Breast epithelium (tissue), 4 donors: ENCODE measurements at places on chromosomes 13 and 19. TPM values are rescaled to one million over a fixed set of nuclear protein-coding genes. Genes with fewer than 3 reads are reported as not detected.

DNA sequence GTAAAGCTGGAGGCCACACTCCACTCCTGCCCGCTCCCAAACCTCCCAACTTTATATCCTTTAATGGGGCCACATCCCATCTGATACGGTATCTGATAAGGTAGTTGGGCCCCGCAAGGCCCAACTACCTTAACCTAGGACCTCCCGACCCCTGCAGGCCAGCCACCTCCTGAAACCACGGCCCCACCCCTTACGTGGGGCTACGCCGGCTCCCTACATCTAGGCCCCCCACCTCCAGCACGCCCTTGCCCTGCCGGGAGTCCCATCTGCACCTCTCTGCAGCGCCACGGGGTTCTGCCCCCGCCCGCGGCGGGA lies 2.2 kb downstream of the IGFLR1 start:
- H3K36me3 ChIP-seq = peaks cover 7% of the 10 kb centered on the region
- H3K4me1 ChIP-seq = peaks cover 6% of the 10 kb centered on the region
- peak overlapping the region; percentile 65 for H3K4me3 ChIP-seq
- no peak for DNase-seq
- H3K27ac ChIP-seq = peak overlapping the region; percentile 66

Gene CACNG8
- not detected for total RNA-seq

Gene ZNF599
- 5.6 TPM for total RNA-seq

GRCh38 chr13:33453936-33454335 lies 168.4 kb upstream of the STARD13 start:
- no peak for DNase-seq
- H3K27ac ChIP-seq = no peak overlapping the region
- no peaks in the 10 kb centered on the region for H3K4me1 ChIP-seq
- no peaks in the 10 kb centered on the region for H3K36me3 ChIP-seq
- no peaks in the 10 kb centered on the region for H3K27me3 ChIP-seq

Gene MAB21L1
- total RNA-seq = 12.0 TPM

Gene FGF22
- 0.33 TPM for total RNA-seq

GRCh38 chr13:39484506-39485313 lies 118.3 kb downstream of the LHFPL6 start:
- DNase-seq = no peak
- H3K4me3 ChIP-seq = no peak overlapping the region
- no peaks in the 10 kb centered on the region for H3K4me1 ChIP-seq
- H3K27me3 ChIP-seq = no peaks in the 10 kb centered on the region
- no peaks in the 10 kb centered on the region for H3K36me3 ChIP-seq

Gene CRB3
- 24.6 TPM for total RNA-seq

- no peak for DNase-seq
- peak overlapping the region; percentile 46 for H3K4me3 ChIP-seq
- H3K27ac ChIP-seq = peak overlapping the region; percentile 74
- no peaks in the 10 kb centered on the region for H3K4me1 ChIP-seq
- peaks cover 11% of the 10 kb centered on the region for H3K27me3 ChIP-seq
Observed at GRCh38 chr19:48400018-48400742, 6.7 kb downstream of the GRIN2D start.

- DNase-seq = no peak
- no peaks in the 10 kb centered on the region for H3K36me3 ChIP-seq
- H3K27ac ChIP-seq = no peak overlapping the region
- H3K27me3 ChIP-seq = no peaks in the 10 kb centered on the region
- H3K4me1 ChIP-seq = no peaks in the 10 kb centered on the region
Observed at GRCh38 chr19:42846597-42846996, 32.9 kb downstream of the PSG1 start.

GRCh38 chr13:52414051-52414450 lies 8.1 kb upstream of the THSD1 start:
- H3K27ac ChIP-seq = peak overlapping the region; percentile 92
- H3K27me3 ChIP-seq = no peaks in the 10 kb centered on the region
- no peak overlapping the region for H3K4me3 ChIP-seq
- H3K36me3 ChIP-seq = peaks cover 5% of the 10 kb centered on the region
- H3K4me1 ChIP-seq = no peaks in the 10 kb centered on the region
- no peak for DNase-seq

DNA sequence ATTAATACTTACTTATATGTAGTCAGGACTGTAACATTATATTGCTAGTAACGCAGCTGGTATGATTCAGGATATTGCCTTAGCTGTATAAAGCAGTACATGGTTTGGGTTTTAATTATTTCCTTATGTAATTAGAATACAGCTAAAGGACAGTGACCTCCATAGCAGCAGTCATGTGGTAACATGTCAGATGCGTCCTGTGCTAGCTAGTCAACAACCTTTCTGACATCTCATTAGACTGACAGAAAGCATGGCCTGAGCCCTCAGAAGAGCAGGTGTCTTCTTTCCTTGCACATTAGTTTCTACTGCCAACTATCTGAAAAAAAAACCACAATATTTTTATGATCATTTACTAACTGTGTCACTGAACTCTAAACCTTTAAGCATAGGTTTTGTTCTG lies 122.2 kb downstream of the MAB21L1 start:
- DNase-seq = no peak
- H3K27ac ChIP-seq = no peak overlapping the region
- no peaks in the 10 kb centered on the region for H3K27me3 ChIP-seq
- no peak overlapping the region for H3K4me3 ChIP-seq

DNA sequence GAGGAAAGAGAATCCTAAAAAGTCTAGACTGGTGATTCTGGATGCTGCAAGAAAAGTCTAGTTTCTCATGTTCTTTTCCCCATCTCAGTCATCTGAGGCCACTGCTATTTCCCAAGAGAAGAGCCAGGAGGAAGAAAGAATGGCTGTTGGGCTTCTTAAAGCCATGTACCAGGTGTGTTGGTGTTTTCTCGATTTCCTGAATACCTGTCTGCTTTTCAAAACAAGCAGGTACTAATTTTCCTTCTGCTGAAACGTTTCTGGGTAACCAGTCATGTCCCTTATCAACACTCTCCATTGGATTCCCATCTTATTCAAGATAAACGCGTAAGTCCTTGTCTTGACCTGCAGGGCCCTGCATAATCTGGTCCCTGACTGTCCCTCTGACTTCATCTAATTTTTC lies 1.1 kb downstream of the ZNF570 start:
- H3K4me3 ChIP-seq = peak overlapping the region; percentile 91
- no peak for DNase-seq
- H3K36me3 ChIP-seq = no peaks in the 10 kb centered on the region
- H3K27ac ChIP-seq = peak overlapping the region; percentile 92
- H3K4me1 ChIP-seq = peaks cover 4% of the 10 kb centered on the region

- no peak for DNase-seq
- no peaks in the 10 kb centered on the region for H3K27me3 ChIP-seq
- no peak overlapping the region for H3K27ac ChIP-seq
- H3K4me1 ChIP-seq = no peaks in the 10 kb centered on the region
Observed at GRCh38 chr13:85638815-85639393, 160.3 kb downstream of the SLITRK6 start.

DNA sequence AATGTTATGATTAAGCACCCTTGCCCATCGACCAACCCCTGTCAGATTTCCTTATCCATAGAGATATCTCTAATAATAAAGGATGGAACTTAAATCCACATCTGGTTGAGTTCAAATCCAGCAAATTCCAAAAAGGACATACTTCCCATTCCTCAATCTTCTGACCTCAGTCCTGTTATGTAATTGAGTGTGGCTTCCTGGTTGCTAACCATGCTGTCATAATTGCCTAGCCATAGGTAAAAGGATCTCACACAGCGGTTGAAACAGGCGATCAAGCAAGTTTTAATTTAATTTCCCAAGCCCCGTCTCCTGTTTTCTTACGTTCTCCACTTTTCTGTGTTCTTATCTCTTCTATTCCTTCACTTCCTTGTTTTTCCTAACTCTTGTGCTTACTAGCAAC lies 550.3 kb downstream of the GPC6 start:
- H3K27me3 ChIP-seq = no peaks in the 10 kb centered on the region
- no peak for DNase-seq
- no peak overlapping the region for H3K27ac ChIP-seq
- no peaks in the 10 kb centered on the region for H3K4me1 ChIP-seq
- H3K4me3 ChIP-seq = no peak overlapping the region
- H3K36me3 ChIP-seq = no peaks in the 10 kb centered on the region

GRCh38 chr13:77696006-77696878 lies 1.2 kb upstream of the SLAIN1 start:
- peak overlapping the region; percentile 70 for H3K4me3 ChIP-seq
- H3K36me3 ChIP-seq = no peaks in the 10 kb centered on the region
- H3K27ac ChIP-seq = no peak overlapping the region

Gene ACP7
- total RNA-seq = not detected

DNA sequence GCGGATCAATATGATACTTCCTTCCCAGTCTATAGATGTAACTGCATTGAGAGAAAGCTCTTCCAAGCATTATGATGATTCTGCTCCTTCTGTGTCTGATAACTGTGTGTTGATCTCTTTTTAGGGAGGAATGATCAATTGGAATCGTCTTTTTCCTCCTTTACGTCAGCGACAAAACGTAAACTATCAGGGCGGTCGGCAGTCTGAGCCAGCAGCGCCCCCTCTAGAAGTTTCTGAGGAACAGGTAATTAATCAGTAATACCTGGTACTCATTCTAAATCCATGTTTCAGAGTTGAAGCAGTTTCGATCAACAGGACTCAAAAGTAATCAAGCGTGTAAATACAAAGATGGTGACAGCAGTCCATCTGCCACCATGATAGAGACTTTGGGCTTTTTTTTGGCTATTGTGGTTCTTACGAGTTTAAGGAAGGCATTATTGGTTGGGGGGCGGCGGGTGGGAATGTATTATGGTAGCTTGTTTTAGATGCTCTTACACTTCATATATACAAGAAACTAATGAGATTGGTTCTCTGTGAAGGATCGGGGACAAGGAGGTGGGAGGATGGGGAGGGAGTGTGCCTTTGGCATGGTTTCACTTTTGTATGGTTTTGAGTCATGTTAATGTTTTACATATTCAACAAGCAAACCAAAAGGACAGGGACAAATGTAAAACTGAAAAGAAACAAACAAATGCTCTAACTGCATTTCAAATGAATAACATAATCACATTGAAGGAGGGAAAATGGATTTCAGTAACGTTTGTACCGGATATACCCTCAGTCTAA lies 60.7 kb upstream of the GPR183 start:
- H3K4me3 ChIP-seq = no peak overlapping the region
- no peaks in the 10 kb centered on the region for H3K27me3 ChIP-seq
- H3K36me3 ChIP-seq = no peaks in the 10 kb centered on the region
- DNase-seq = no peak
- no peak overlapping the region for H3K27ac ChIP-seq
- no peaks in the 10 kb centered on the region for H3K4me1 ChIP-seq

DNA sequence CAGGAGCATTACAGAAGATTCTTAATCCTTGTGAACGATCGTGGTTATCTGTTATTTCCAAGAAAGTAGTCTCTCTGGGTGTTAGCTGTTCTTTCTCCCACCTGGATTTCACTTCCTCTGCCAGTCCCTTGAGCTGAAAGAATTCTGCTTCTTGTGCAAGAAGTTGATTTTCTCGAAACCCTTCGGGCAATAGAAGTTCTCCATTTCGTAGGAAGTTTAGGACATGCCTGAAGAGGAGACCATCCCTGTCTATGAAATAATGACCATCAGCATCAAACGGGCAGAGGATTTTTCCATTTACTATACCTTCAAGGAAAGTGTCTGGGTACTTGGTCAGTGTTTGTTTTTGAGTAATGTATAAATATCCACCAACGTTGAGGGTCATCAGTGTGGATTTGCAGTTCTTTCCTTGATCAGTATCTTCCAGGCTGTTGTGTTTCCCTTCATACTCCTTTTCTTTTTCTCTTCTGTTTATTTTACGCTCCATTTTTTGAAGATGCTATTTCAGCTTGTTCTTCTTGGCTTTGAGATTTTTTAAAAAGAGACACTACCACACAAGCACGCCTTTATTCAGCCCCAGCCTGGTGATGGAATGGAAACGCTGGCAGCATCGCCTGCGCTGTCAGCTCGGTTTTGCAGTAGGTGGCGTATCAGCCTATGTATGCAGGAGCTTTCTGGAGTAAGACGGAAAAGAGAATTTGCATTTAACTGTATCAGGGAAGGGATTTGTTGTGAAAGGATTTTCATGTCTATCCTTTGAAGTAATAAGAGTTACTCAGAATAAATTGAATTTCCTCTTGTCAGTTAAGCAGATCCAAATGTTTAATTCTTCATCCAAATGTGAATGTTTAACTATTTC lies 6.5 kb downstream of the KCTD4 start:
- no peaks in the 10 kb centered on the region for H3K36me3 ChIP-seq
- peak overlapping the region; percentile 25 for H3K4me3 ChIP-seq
- H3K27ac ChIP-seq = no peak overlapping the region
- no peaks in the 10 kb centered on the region for H3K4me1 ChIP-seq
- DNase-seq = no peak

- H3K4me1 ChIP-seq = peaks cover 23% of the 10 kb centered on the region
- H3K36me3 ChIP-seq = no peaks in the 10 kb centered on the region
- no peaks in the 10 kb centered on the region for H3K27me3 ChIP-seq
- peak within 1 kb of the TSS; percentile 64 for H3K4me3 ChIP-seq
- H3K27ac ChIP-seq = peak within 1 kb of the TSS; percentile 96
Observed at GRCh38 chr19:55487924-55488687, at the start of gene SSC5D. Gene SSC5D, plus strand, starts transcription at chr19:55488436. Its CDS starts 154 bp downstream, at chr19:55488590.

Gene LRCH1
- 24.6 TPM for total RNA-seq

Gene NDUFA11
- 186 TPM for total RNA-seq

GRCh38 chr13:109572389-109572788 lies 214.0 kb downstream of the IRS2 start:
- H3K36me3 ChIP-seq = no peaks in the 10 kb centered on the region
- no peaks in the 10 kb centered on the region for H3K27me3 ChIP-seq
- no peak for DNase-seq
- H3K27ac ChIP-seq = no peak overlapping the region
- no peaks in the 10 kb centered on the region for H3K4me1 ChIP-seq
- no peak overlapping the region for H3K4me3 ChIP-seq

DNA sequence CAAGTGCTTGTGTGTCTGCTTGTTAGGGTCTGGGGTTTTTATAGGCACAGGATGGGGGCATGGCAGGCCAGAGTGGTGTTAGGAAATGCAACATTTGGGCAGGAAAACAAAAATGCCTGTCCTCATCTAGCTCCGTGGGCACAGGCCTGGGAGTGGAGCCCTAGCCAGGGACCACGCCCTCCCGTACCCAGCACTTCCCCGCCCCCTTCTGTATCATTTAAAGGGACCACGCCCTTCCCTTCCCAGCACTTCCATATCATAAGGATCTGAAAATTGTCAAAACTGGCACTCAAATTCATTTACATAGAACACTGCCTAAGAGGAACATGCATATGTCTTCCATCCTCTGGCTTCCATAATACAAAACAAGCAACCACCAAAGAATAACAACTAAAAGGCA lies 185.8 kb downstream of the B3GLCT start:
- H3K4me3 ChIP-seq = no peak overlapping the region
- DNase-seq = no peak
- no peaks in the 10 kb centered on the region for H3K4me1 ChIP-seq
- H3K36me3 ChIP-seq = no peaks in the 10 kb centered on the region
- no peak overlapping the region for H3K27ac ChIP-seq
- no peaks in the 10 kb centered on the region for H3K27me3 ChIP-seq

DNA sequence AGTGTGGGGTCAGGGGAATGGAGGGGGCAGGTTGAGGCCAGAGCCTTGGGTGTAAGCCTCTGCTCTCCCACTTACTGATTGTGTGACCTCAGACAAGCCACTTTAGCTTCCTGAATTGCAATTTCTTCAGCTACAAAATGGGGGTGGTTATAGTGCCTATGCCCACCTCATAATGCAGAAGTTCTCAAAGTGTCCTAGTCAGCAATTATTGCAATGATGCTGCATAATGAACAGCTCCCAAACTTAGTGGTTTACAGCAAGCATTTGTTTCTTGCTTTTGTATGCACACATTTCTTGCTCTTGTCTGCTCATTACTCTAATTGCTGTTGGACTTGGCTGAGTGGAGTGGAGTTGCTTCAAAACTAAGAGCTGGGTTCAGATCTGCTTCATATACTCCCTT lies 36.0 kb downstream of the CYP4F22 start:
- H3K36me3 ChIP-seq = no peaks in the 10 kb centered on the region
- peaks cover 8% of the 10 kb centered on the region for H3K27me3 ChIP-seq
- no peak overlapping the region for H3K27ac ChIP-seq
- no peak for DNase-seq
